ENCODE measurements at places on chromosomes 7 and 10. TPM values are rescaled to one million over a fixed set of nuclear protein-coding genes. Genes with fewer than 3 reads are reported as not detected.

Gene ZNF862
- 17.6 TPM for total RNA-seq

DNA sequence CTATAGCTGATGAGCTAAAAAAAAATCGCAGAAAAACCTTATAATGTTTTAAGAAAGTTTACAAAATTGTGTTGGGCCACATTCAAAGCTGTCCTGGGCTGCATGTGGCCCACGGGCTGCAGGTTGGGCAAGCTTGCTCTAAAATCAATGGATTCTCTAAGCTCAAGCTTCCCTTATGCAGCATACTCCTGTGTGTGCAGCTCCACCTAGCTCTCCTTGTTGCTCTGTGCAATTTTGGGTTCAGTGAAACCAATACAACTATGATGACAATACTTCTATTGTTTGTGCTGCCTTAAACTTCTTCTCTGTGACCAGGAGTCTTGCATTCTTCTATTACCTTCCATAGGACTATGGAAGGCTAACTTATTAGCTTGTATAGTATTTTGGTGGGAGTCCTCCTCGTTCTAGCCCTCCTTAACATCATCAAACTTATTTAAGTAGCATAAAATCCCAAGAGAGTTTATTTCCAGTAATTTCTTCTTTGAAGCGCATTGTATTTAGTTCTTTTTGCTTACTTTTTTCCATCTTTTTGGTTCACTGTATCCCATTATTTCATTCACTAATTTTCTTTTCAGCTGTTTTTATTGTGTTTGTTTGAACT, 170.9 kb upstream of the SMIM30 start:
- DNase-seq: peak; percentile 16
- H3K27ac ChIP-seq: no peak overlapping the region
- no peak overlapping the region for H3K4me3 ChIP-seq
- no peaks in the 10 kb centered on the region for H3K4me1 ChIP-seq
- H3K36me3 ChIP-seq: no peaks in the 10 kb centered on the region

DNA sequence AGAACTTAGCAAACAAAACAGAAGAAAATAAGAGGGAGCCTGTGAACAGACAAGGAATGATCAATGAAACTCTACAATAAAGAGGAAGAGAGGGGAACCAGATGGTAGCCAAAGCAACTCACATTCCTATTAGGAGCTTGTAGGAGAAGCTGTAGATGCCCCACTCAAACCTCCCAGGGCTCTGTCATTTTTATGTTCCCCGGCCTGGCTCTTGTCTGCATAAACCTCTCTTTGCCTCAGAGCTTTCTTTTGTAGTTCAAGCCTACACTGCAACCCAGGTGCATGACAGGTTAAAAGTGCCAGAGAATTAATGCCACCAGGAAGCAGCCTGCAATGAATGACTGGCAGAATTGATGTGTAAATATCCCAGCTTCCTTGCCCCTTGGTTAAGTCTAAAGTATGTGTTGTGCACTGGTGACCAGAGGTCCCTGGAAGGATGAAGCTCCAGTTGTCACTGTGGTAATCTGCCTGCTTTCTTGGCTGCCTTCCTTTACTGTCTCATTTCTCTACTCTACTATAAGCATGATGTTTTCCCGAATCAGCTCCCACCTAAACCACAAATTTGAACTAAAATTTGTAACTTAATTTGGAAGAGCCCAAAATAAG, 40.4 kb downstream of the HDAC9 start:
- H3K36me3 ChIP-seq: no peaks in the 10 kb centered on the region
- H3K27ac ChIP-seq: no peak overlapping the region
- no peak for DNase-seq
- no peak overlapping the region for H3K4me3 ChIP-seq
- H3K4me1 ChIP-seq: peaks cover 16% of the 10 kb centered on the region

Gene UBTD1
- 1.4 TPM for total RNA-seq

- H3K4me1 ChIP-seq: peaks cover 32% of the 10 kb centered on the region
- DNase-seq: no peak
- H3K36me3 ChIP-seq: peaks cover 22% of the 10 kb centered on the region
- H3K4me3 ChIP-seq: no peak overlapping the region
- H3K27me3 ChIP-seq: no peaks in the 10 kb centered on the region
Observed at GRCh38 chr7:1567049-1567771, 2.6 kb downstream of the PSMG3 start.

- H3K4me3 ChIP-seq: no peak overlapping the region
- no peak for DNase-seq
- H3K4me1 ChIP-seq: peaks cover 25% of the 10 kb centered on the region
- peaks cover 3% of the 10 kb centered on the region for H3K36me3 ChIP-seq
Observed at GRCh38 chr10:89159761-89160160, 47.4 kb downstream of the CH25H start.

GRCh38 chr10:116888380-116889055, 39.2 kb downstream of the ENO4 start:
- peak; percentile 9 for DNase-seq
- H3K27ac ChIP-seq: no peak overlapping the region
- peaks cover 21% of the 10 kb centered on the region for H3K27me3 ChIP-seq
- no peaks in the 10 kb centered on the region for H3K4me1 ChIP-seq
- no peak overlapping the region for H3K4me3 ChIP-seq

- H3K4me3 ChIP-seq: no peak overlapping the region
- no peaks in the 10 kb centered on the region for H3K36me3 ChIP-seq
- no peak overlapping the region for H3K27ac ChIP-seq
Observed at GRCh38 chr7:117146511-117146910, 176.3 kb downstream of the WNT2 start.

Gene TAS2R41
- total RNA-seq: not detected

DNA sequence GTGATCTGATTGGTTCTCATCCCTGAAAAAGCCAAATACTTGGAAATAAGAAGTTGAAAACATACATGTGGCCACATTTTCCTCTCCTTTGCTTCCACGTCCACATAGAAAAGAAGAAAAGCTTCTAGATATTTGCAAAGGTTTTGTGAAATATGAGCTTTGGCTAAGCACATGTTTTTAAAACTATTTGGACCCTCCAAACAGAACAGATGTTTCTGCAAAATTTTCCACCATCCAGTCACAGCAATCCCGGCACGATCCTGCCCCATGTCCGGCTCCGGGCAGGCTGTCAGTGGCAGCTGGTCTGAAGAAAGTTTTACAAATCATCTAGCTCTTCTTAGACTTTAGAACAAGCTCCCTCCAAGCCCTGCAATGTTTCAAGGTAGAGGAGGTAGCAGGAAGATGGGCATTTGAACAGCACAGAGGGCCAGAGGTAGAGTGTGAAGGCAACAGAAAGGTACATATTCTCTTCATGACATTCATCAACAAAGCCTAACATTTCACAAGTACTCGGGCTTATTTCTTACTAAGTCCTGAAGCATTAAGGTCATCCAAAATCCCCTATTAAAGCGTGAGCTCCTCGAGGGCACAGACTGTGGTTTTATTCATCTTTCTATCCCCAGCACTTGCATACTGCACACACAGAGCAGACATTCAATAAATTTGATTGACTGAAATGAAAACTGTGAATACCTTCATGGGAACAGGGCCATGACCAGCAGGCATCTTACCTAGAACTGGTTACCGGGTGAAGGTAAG, 110.1 kb downstream of the JAZF1 start:
- H3K27ac ChIP-seq: no peak overlapping the region
- H3K27me3 ChIP-seq: no peaks in the 10 kb centered on the region
- no peaks in the 10 kb centered on the region for H3K4me1 ChIP-seq
- no peak for DNase-seq
- no peaks in the 10 kb centered on the region for H3K36me3 ChIP-seq

- H3K27ac ChIP-seq: no peak overlapping the region
- DNase-seq: no peak
- H3K36me3 ChIP-seq: peaks cover 5% of the 10 kb centered on the region
Observed at GRCh38 chr7:29900745-29901144, 88.9 kb downstream of the SCRN1 start.

DNA sequence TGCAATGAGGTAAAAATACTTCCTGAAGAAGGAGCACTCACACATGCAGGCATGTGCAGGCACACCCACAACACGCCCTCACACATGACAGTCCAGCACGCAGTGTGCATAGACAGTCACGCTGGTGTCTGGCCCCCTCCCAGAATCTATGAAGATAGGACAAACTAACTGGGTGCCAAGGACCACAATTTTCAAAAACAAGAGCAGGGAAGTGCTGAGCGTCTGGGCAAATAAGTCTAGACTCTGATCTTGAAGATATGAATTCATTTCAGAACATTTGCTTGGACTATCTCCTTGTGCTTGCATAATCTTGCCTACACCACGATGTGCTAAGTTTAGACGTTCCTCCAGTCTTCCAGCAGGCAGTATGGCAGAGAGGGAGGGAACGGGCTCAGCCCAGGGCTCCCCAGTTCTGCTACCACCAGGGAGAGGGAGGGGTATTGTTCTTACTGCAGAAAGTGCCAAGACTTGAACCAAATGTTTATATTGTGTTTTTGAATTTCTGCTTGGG, 276.5 kb upstream of the KLF6 start:
- no peak overlapping the region for H3K27ac ChIP-seq
- H3K4me3 ChIP-seq: no peak overlapping the region
- no peak for DNase-seq
- H3K4me1 ChIP-seq: peaks cover 22% of the 10 kb centered on the region
- no peaks in the 10 kb centered on the region for H3K36me3 ChIP-seq
- no peaks in the 10 kb centered on the region for H3K27me3 ChIP-seq

DNA sequence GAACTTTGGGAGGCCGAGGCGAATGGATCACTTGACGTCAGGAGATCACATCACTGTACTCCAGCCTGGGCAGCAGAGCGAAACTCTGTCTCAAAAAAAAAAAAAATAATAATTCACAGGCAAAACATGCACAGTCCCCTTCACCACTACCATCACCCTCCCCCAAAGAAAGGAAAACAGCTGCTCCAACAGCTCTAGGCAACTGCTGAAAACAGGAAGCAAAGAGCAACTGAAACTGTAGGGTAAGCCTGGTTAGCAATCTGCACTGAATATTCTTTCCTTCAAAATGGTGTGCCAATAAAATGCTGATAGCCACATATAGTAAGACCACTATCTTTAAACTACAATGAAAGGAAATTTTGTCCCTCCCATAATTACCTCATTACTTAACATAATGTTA, 11.8 kb downstream of the NT5C2 start:
- no peak overlapping the region for H3K4me3 ChIP-seq
- H3K27ac ChIP-seq: no peak overlapping the region
- peaks cover 15% of the 10 kb centered on the region for H3K36me3 ChIP-seq
- DNase-seq: no peak
- no peaks in the 10 kb centered on the region for H3K27me3 ChIP-seq

DNA sequence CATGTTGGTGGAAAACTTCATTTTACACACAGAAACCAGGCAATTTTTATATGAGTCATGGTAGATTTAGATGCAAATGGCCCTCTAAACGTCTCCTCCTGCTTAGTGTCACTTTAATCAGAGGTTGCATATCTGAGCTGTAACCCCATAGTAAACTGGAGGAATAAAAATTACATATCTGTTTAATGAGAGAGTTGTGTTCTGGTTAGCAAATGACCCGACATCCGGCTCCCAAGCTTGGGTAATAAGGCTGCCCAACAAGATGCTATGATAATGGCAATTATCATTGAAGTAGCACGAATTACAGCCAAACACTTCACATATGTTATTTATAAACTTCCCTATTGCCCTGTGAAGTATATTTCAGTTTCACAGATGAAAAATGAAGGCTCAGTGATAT, 10.6 kb upstream of the ADAM12 start:
- no peaks in the 10 kb centered on the region for H3K4me1 ChIP-seq
- no peak overlapping the region for H3K27ac ChIP-seq
- DNase-seq: no peak
- H3K36me3 ChIP-seq: no peaks in the 10 kb centered on the region

- H3K27me3 ChIP-seq: no peaks in the 10 kb centered on the region
- no peaks in the 10 kb centered on the region for H3K36me3 ChIP-seq
- H3K4me1 ChIP-seq: no peaks in the 10 kb centered on the region
- DNase-seq: no peak
Observed at GRCh38 chr10:82284180-82284579, 409.2 kb downstream of the NRG3 start.

Gene CPN1
- total RNA-seq: not detected

- H3K4me1 ChIP-seq: no peaks in the 10 kb centered on the region
- DNase-seq: no peak
- H3K4me3 ChIP-seq: no peak overlapping the region
- H3K27me3 ChIP-seq: no peaks in the 10 kb centered on the region
Observed at GRCh38 chr7:134186801-134187200, 59.7 kb downstream of the LRGUK start.

DNA sequence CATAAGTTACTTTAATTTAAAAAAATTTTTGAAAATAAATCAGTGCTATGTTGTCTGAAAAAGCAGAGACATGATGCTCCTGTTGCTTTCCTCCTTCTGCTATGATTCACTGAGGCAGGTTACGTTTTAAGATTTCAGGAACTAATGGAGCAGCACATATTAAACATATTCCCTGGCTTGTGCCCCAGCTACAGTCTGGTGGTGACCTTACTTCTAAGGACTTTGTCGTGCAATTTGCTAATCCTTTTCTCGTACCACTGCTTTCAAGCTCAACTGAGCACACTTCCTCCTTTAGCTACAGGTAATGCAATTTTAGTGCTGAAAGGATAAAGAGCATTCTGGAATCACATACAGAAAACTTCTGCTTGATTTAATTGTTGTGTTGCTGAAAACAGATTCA, 16.2 kb upstream of the PRR15 start:
- H3K27me3 ChIP-seq: peaks cover 17% of the 10 kb centered on the region
- H3K4me1 ChIP-seq: no peaks in the 10 kb centered on the region
- no peaks in the 10 kb centered on the region for H3K36me3 ChIP-seq

DNA sequence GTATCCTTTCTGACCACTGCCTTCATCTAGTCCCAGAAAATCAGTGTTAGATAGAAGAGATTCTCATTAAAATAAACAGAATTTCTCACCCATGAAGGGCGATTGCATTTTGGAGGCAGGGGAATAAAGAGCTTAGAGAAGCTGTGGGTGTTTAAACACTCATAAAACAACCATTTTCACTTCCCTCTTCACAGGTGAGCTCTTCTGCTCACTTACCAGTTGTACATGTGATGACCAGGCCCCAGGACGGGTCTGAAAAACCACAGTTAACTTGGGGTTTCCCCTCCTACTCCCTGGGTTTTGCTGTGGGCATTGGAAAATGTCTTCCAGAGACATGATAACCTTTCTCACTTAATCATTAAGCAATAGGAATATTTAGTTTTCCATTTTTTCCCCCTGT, 411.6 kb upstream of the DPP6 start:
- peaks cover 2% of the 10 kb centered on the region for H3K36me3 ChIP-seq
- DNase-seq: no peak
- H3K27ac ChIP-seq: no peak overlapping the region
- no peaks in the 10 kb centered on the region for H3K27me3 ChIP-seq

DNA sequence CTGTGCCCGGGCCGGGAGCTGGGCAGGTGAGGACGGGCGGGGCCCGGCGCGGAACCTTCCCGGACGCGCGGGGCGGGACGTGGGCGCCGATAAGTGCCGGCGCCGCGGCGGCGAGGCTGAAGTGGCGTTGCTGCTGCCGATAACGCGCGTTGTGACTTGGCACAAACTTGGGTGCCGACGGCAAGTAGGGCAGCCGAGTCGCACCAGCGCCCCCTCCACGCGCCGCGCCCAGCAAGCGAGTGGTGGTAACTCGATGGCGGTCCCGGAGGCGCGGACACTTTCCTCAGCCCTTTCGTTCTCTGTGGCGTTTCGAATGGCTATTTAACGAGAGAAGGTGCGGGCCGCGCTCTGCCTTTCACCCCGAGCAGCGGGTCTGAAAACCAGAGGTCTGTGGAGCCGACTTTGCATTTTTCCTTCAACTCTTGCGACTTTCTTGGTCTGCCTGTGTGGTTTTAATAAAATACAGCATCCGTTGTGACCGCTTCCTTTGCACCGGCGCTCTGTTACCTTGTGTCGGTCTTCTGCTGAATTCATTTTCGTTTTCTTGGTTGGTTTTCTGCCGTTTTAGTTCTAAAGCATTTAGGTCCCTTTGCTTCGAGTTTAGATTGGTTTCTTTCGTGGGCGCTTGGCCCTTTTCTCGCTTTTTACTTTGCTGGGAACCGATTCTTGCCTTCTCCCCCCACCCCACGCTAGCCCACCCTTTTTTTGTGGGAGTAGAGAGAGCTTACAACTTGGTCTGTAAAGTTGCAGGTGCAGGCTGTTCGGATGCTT, 701 bp downstream of the STK17A start:
- peak overlapping the region; percentile 99 for H3K4me3 ChIP-seq
- peak overlapping the region; percentile 97 for H3K27ac ChIP-seq
- peaks cover 6% of the 10 kb centered on the region for H3K27me3 ChIP-seq
- peaks cover 21% of the 10 kb centered on the region for H3K36me3 ChIP-seq

All from activated CD4-positive, alpha-beta T cell treated with anti-CD3 and anti-CD28 coated beads for 36 hours (primary cell).